ENCODE measurements at places on chromosomes 16 and 17.

DNA sequence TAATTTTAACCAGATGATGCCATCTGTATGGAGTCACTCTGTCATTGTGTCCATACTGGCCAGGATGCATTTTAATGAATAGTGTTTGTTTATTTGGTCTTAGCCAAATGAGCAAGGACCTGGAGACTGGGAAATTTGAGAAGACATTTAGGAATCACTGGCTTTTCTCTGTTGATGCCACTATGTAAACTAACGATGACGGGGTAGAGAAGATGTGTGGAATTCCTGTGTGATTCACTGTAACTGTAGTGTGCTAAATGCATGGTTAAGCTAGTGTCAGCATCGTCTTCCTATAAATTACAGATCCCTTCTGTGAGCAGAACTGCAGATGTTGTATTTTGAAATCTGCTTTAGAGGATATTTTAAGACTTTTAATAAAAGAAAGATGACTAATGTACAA, 66.6 kb downstream of the NOS2 start:
- DNase-seq, result peak; percentile 3

- DNase-seq, result peak; percentile 86
Measured at GRCh38 chr17:41521574-41522261, 3.0 kb upstream of the KRT15 start.

DNA sequence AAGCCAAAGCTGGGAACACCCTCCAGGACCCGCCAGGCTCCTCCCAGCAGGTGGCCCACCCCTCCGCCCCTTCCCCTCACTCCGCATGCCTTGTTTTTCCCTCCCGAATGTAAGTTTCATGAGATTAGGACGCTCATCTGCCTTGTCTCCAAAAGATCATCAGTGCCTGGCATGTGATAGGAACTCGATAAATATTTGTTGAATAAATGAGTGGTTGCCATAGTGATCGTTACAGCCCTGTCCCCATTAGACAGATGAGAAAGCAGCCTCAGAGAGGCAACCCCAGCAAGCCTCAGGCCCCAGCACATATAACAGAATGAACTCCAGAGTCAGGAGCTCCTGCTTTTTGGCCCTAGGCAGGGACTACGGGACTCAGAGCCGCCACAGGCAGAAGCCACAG, 5.0 kb downstream of the CAMKK1 start:
- DNase-seq, result peak; percentile 31

GRCh38 chr16:87192452-87193073, 124.6 kb downstream of the C16orf95 start:
- no peak for DNase-seq

DNA sequence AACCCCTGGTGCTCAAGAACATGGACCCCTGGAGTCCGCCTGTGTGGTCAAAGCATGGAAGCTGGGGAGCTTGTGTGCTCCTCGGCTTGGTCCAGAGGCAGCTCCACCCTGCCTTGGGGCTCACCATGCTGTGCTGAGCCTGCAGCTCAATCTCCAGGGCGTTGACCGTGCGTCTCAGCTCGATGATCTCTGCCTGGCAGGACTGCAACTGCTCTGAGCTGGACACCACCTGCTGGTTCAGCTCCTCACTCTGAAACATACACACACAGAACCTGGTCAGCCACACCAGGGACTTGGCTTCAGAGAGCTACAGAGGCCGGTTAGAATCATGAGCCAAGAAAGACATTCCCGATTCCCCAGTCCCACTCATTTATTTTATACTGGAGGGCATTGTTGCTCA, 2.7 kb downstream of the KRT35 start:
- no peak for DNase-seq

GRCh38 chr17:64411999-64412771, 21.5 kb upstream of the PECAM1 start:
- peak; percentile 51 for DNase-seq

DNA sequence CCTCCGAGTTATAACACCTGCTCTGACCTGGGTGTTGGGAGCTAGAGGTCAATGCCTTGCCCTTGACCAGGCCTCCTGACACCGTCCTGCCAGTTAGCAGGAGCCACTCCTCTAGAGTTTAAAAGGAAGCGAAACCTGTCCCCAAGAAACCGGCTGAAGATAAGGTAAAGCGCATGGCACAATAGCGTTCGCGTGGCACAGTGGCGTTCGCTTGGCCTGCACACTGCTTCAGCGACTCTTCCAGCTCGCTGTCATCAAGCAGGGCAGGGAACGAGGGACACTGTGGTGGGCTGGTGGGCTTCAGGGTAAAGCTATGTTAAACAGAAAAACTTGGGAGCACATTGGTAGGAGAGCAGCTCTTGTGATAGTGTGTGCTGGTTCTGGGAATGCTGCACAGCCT, 28.2 kb upstream of the ETV4 start:
- DNase-seq, result no peak

Measured in choroid plexus epithelial cell (primary cell).